ENCODE measurements at places on chromosomes 12 and 14.

- DNase-seq = no peak
These were observed 9.7 kb downstream of the SCN8A start for GRCh38 chr12:51600721-51601120.

DNA sequence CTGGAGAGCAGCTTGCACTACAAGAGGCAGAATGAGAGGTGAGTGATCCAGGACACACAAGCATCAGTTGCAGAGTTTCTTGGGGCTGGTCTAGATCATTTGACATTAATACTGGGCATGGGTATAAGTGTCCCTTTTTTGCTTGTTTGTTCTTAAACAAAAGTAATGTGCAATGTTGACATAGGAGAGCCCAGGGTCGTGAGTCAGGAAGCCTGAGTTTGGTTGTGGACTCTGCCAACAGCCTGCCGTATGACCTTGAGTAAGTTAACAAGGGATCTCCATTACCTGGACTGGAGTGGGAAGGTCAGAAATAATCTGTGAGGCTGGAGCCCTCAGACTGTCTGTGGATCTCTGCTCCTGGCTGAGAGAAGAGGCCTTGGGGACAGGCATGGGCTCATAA is 170.3 kb downstream of the KCNA5 start:
- no peak for DNase-seq

DNA sequence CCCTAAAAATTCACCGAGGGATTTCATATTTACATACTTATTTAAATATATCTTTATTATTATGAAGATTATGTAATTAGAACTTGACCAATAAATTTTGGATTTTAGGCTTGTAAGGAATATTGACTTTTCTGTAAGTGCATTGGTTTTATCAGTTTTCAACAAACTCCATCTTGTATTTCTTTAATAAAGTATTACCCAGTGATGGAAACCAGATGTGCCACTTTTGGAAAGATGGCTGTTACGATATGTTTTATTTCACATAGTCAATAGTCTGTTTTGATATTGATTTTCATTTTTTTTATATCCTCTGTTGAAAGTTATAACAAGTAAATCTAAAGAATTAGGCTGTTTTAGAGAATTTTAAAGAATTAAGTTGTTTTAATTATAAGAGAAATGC is 1.8 kb downstream of the MON2 start:
- DNase-seq = peak; percentile 11

- no peak for DNase-seq
These were observed 23.2 kb downstream of the LRFN5 start for GRCh38 chr14:41629876-41630275.

DNA sequence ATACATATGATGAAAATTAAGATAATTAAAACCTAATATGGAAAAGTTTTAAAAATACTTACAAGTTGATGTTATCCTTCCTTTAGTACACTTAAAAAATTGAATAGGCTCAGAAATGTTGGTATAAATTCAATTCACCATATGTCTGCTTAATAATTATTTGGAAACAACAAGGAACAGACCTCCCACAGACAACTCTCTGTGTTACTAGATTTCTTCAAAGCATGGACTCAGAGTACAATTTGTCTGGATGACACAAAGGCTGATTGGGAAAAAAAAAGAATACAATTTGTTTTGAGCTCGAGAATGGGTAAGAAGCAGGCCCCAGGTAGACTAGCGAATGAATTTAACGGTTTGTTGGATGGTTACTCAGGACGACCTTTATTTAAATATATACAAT is 48.9 kb upstream of the BTG1 start:
- no peak for DNase-seq

GRCh38 chr12:88633312-88633711 is 53.0 kb upstream of the KITLG start:
- DNase-seq = no peak

- no peak for DNase-seq
These were observed 183.4 kb downstream of the TTC7B start for GRCh38 chr14:90632871-90633270.

GRCh38 chr12:91603060-91603459 is 420.4 kb upstream of the DCN start:
- DNase-seq = no peak

GRCh38 chr12:88638388-88638787 is 58.1 kb upstream of the KITLG start:
- no peak for DNase-seq

DNA sequence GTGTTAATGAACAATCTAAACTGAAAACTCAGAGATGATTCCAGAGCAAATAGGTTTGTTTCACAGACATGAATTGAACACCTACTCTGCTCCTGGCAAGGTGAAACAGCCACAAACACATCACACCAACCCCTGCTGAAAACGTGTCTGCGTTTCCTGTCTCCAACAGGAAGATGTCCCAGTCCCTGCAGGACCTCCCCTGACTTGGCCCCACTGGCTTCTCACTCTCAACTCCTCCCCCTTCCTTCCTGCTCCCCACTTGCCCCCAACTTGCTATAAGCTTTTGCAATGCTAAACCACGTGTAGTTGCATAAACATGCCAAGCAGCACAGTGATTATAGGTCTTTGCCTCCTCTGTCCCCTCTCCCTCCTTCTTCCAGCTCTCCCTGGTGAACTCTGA is 567.6 kb downstream of the BCL11B start:
- no peak for DNase-seq

DNA sequence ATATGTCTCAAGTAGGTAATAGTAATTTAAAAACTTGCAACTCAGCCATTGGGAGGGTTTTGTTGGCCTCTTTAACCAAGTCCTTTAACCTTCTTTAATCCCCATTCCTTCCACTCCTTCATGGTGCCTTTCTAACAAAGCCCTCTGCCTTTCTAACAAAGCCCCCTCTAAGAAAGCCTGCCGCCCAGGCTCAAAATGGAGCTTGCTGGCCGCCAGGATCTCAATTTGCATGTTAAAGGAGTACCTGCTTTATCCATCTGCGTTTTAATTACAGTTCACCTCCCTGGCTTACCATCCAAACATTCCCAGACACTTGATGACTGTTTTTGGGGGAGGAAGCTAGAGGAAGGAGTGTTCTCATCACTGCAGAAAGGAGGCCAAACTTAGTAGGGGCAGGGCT is 183.4 kb downstream of the PTPN11 start:
- no peak for DNase-seq

DNA sequence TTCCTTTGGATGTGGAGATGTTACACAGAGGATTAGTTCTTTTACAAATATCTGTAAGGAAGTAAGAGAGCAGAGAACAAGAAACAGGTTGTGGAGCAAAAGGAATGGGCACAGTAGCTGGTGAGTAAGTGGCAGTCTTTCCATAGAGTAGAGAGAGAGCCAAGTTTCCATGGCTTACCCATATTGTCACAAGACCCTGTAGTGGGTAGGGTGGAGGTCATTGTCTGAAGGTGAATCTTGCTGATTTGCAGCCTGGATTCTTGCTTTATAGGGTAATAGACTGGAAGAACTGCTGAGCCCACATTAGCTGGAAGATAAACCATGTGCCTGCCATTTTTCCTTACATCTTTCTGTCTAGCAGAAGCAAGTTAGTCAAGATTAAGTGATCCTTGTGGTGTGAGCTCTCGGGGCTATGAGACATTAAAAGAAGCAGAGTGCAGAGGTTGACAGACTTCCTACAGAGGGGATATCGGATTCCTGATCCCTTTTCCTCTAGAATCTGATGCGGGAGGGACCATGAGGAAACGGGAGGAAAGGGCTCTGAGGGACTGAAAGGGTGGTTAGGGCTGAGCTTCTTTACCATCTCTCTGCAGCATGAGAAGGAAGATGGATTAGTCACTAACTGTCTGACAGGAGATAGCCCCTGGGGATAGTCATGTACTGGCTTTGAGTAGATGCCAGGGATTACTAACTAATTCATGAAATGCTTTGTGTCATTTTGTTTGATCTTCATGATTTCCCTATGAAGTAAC is 44.0 kb upstream of the LRTM2 start:
- no peak for DNase-seq

DNA sequence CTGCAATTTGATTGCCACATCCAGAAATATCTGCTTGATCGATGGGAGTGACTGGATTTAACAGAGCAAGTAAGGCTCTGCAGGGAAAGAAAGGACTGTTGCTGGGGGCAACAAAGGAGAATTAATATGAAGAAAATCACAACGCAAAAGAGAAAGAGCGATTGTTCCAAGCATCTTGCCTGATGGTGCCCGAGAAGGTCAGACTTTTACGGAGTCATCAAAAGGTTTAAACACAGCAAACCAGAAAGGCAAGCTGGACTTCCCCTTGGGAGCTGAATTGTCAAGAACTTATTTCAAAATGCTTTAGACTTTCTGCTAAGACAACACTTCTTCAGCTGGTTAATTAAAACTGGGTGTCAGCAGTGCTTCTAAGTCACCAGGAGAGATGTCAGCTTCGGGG is 791.5 kb downstream of the MED13L start:
- DNase-seq = no peak

DNA sequence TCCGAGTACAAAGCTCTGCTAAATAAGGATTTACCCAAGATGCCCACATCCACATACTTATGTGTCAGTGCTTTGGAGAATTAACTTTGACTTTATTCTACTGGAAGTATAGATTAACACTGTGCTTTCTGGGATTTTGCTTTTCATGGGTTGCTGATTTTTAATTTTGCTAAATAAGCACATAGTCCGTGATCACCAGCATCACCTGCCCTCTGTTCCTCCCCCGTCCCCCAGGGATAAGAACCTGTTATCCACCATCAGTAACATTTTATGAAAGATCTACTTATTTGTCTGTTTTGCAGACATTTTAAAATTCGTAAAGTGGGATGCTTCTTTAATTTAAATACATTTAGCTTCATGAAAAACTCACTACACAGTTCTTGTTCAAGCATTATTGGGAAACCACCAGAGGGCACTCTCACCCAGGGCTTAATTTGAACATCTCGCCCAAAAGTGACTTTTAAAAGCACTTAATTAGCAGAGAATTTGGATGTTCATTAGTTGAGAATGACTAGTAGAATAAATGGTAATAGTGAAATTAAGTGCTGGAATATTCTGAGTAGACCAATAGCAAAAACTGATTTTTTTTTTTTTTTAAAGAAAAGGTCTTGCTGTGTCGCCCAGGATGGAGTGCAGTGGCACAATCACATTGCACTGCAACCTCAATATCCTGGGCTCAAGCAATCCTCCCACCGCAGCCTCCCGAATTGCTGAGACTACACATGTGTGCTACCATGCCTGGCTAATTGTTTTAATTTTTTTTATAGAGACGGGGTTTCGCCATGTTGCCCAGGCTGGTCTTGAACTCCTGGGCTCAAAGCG is 35.7 kb downstream of the MRPL42 start:
- peak; percentile 75 for DNase-seq

GRCh38 chr12:77401064-77401769 is 335.8 kb upstream of the E2F7 start:
- no peak for DNase-seq

DNA sequence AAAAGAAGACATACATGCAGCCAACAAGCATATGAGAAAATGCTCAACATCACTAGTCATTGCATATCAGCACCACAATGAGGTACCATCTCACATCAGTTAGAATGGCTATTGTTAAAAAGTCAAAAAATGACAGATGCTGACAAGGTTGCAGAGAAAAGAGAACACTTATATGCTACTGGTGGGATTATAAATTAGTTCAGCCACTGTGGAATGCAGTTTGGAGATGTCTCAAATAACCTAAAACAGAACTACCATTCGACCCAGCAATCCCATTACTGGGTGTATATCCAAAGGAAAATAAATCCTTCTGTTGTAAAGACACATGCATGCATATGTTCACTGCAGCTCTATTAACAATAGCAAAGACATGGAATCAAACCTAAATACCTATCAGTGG is 238.4 kb downstream of the KCNC2 start:
- DNase-seq = no peak

DNA sequence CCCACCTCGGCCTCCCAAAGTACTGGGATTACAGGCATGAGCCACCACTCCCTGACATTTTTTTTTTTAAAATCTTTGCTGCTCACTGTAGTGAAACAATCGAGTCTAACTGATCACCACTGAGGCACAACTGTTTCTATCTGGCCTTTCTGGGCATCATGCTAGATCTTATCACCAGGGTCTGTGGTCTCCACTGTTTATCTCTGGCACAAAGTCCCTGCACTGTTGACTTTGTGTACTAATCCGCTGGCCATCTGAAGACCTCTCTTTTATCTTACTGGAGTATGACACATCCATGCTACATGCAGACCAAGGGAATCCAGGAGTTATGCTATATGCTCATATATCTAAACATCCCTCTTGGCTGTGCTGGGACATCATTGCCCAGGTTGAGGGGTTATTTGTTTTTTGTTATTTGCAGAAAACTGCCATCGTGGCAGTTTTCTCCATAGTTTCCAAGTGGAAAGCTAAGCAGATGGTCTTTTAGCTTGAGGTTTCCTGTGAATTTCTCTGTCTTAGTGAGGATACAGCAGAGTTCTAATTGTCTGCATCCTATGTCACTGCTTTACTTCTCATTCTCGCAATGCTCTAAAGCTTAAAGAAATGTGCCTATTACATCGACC is 456.9 kb downstream of the CCER1 start:
- DNase-seq = no peak

DNA sequence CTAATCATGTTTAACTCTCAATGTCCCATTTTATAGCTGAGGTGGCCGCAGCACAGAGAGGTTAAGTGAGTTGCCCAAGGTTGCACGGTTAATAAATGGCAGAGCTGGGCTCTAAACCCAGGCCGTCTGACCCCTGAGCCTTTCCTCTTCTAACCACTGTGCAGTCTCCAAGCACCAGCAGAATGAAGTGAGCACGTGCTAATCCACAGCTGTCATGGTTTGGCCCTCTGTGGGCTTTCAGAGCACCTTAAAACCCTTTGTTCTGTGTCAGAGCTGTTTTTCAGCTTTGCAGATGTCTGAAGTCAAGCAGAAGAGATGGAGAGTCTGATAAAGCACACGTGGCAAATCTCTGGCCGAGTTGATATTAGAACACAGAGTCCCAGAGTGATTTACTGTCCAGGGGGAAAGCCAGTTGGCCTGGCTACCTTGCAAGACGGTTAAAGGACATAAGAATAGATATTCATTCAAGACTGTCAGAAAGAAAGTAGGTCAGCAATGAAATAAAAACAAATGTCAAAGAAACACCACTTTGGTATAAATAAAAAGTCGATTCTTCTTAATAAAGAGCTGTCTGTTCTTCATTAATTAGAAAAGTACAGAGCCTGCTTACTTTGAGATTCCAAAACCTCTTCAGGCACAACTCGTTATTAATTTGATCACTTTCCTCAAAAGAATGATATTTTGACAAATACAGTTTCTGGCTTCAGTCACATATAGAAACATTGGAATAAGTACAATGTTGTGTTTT is 107.3 kb downstream of the CRADD start:
- no peak for DNase-seq

GRCh38 chr12:45611061-45611460 is 118.4 kb upstream of the ARID2 start:
- DNase-seq = no peak

- DNase-seq = no peak
These were observed 133.1 kb downstream of the CACNA1C start for GRCh38 chr12:2185751-2186341.

GRCh38 chr12:127822809-127823411 is 444.1 kb upstream of the TMEM132C start:
- DNase-seq = no peak

DNA sequence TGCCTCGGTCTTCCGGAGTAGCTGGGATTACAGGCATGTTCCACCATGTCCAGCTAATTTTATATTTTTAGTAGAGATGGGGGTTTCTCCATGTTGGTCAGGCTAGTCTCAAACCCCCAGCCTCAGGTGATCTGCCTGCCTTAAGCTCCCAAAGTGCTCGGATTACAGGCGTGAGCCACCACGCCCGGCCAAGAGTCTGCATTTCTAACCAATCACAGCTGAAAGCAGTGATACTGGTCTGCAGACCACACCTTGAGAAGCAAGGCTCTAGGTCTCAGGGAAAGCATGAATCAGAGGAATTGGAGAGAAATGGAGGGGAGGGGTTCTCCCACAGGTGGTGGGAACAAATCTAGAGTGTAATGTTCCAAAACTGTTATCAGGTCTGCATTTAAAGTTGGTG is 55.2 kb upstream of the TMEM263 start:
- no peak for DNase-seq

Measured in stomach (tissue), 19 donors.